ENCODE measurements at places on chromosomes 11 and 22. TPM values are rescaled to one million over a fixed set of nuclear protein-coding genes. Genes with fewer than 3 reads are reported as not detected.

The PGR gene
- not detected for total RNA-seq

The DMC1 gene
- total RNA-seq = 0.06 TPM

The RFPL3 gene
- total RNA-seq = not detected

The IFTAP gene
- 21.6 TPM for total RNA-seq

The SLC29A2 gene
- 0.48 TPM for total RNA-seq

The SLC22A9 gene
- not detected for total RNA-seq

The PVALB gene
- total RNA-seq = not detected

The OR56B1 gene
- not detected for total RNA-seq

The OMP gene
- total RNA-seq = not detected

The ZNF280B gene
- 3.1 TPM for total RNA-seq

The JAML gene
- total RNA-seq = not detected

The ESAM gene
- total RNA-seq = 0.15 TPM

The TRIM51 gene
- not detected for total RNA-seq

The OR2AG1 gene
- total RNA-seq = not detected

The TMEM121B gene
- total RNA-seq = 0.21 TPM

The NXPE2 gene
- total RNA-seq = not detected

The UPK3A gene
- total RNA-seq = not detected

The OR5B21 gene
- not detected for total RNA-seq

The ROBO4 gene
- total RNA-seq = 3.6 TPM

The CD59 gene
- 312 TPM for total RNA-seq

The RTN4RL2 gene
- total RNA-seq = not detected

The ANO1 gene
- total RNA-seq = 0.86 TPM

The OR51B2 gene
- not detected for total RNA-seq

The P2RY6 gene
- not detected for total RNA-seq

The AMPD3 gene
- total RNA-seq = 1.3 TPM

The PCNX3 gene
- 15.1 TPM for total RNA-seq

The TRIM6 gene
- 2.6 TPM for total RNA-seq

The TRPM5 gene
- not detected for total RNA-seq

The P2RY2 gene
- total RNA-seq = not detected

The C11orf21 gene
- total RNA-seq = 0.11 TPM

The IGLL5 gene
- total RNA-seq = not detected

The ST3GAL4 gene
- total RNA-seq = 30.4 TPM

The OR51E2 gene
- total RNA-seq = not detected

The DBX1 gene
- total RNA-seq = not detected

The RFPL2 gene
- not detected for total RNA-seq

The CD6 gene
- total RNA-seq = 0.06 TPM

The GAS2 gene
- total RNA-seq = 0.71 TPM

The PRR33 gene
- total RNA-seq = not detected

The FGF3 gene
- total RNA-seq = not detected

The CENPM gene
- 57.3 TPM for total RNA-seq

The SLC25A18 gene
- 1.5 TPM for total RNA-seq

The PLEKHA7 gene
- 10.2 TPM for total RNA-seq
